ENCODE measurements at places on chromosomes 5 and 9.

GRCh38 chr5:10710513-10711128 lies 50.4 kb downstream of the DAP start:
- DNase-seq: no peak

DNA sequence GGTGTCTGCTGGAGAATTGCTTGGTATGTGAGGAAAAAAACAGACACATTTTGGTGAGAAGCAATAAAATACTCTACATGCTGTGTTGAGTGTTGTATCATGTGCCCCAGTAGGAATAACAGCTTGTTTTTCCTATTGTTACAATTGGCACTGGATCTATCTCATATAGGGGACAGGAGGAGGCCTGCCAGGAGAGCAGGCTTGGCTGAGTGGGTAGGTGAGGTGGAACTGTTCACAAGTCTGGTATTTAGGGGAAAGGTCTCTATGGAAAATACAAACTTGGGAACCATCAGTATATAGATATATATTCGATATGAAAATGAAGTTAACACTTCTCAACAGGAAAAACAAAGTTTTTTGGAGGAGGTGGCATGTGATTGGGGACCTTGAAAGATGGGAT lies 9.5 kb upstream of the SH3TC2 start:
- DNase-seq: no peak

- DNase-seq: no peak
These were observed 101.7 kb downstream of the LMNB1 start for GRCh38 chr5:126878634-126879033.

DNA sequence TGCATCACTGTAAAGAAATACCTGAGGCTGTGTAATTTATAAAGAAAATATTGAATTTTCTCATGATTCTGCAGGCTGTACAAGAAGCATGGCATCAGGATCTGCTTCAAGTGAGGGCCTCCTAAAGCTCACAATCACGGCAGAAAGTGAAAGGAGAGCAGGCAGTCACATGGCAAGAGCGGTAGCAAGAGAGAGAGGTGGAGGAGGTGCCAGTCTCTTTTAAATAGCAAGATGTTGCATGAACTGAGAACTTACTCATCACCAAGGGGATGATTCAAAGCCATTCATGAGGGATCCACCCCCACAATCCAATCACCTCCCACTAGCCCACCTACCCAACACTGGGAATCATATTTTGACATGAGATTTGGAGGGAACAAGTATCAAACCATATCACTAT lies 184.5 kb upstream of the PAPPA start:
- no peak for DNase-seq

- DNase-seq: no peak
These were observed 212.1 kb downstream of the TLR4 start for GRCh38 chr9:117916291-117916690.
